ENCODE measurements at places on chromosomes 2 and 18.

GRCh38 chr18:9469685-9470084 is 5.6 kb upstream of the RALBP1 start:
- peaks cover 9% of the 10 kb centered on the region for H3K4me1 ChIP-seq
- peaks cover 41% of the 10 kb centered on the region for H3K27me3 ChIP-seq
- no peak for DNase-seq
- no peak overlapping the region for H3K4me3 ChIP-seq

GRCh38 chr2:239220981-239221396 is 179.8 kb downstream of the HDAC4 start:
- DNase-seq: no peak
- H3K27me3 ChIP-seq: no peaks in the 10 kb centered on the region
- peaks cover 53% of the 10 kb centered on the region for H3K4me1 ChIP-seq
- no peak overlapping the region for H3K27ac ChIP-seq

DNA sequence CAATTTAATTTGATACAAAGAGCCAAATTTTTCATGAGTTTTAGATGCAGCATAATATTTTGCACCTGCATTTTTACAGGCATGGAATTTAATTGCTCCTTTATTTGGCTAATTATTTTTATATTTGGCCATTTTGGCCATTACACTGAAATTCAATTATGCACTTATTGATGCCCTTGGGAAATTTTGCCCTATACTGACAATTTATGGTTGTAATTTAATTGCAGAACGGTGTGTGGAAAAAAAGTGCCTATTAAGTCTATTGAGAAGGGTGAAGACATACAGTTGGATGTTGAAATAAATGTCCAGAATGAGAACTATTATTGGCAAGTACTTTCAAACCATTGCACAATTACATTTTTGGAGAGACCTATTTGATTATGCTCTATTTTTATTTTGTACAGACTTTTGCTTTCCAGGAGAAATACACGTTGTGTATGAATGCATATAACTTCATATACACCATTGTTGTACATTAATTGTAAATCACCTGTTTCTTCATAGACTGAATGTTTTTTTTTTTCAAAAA is 1319.3 kb upstream of the CDH2 start:
- H3K4me3 ChIP-seq: no peak overlapping the region
- DNase-seq: no peak
- no peaks in the 10 kb centered on the region for H3K27me3 ChIP-seq
- H3K27ac ChIP-seq: no peak overlapping the region
- H3K36me3 ChIP-seq: no peaks in the 10 kb centered on the region
- no peaks in the 10 kb centered on the region for H3K4me1 ChIP-seq

- no peak overlapping the region for H3K27ac ChIP-seq
- H3K4me3 ChIP-seq: no peak overlapping the region
- DNase-seq: no peak
- H3K27me3 ChIP-seq: no peaks in the 10 kb centered on the region
- H3K36me3 ChIP-seq: no peaks in the 10 kb centered on the region
- no peaks in the 10 kb centered on the region for H3K4me1 ChIP-seq
These were observed 145.9 kb downstream of the CALCRL start for GRCh38 chr2:187302116-187302515.

All from T-helper 2 cell treated with Interferon-gamma antibody and Interleukin-4, amounts not matched to agents 5 μg/mL and 100 μg/mL, for 36 hours (primary cell).